Cardiac fibroblast (primary cell): ENCODE measurements at places on chromosomes 6 and 20.
A peak's percentile ranks its signal among the peaks of the same experiment; 100 is the strongest.

DNA sequence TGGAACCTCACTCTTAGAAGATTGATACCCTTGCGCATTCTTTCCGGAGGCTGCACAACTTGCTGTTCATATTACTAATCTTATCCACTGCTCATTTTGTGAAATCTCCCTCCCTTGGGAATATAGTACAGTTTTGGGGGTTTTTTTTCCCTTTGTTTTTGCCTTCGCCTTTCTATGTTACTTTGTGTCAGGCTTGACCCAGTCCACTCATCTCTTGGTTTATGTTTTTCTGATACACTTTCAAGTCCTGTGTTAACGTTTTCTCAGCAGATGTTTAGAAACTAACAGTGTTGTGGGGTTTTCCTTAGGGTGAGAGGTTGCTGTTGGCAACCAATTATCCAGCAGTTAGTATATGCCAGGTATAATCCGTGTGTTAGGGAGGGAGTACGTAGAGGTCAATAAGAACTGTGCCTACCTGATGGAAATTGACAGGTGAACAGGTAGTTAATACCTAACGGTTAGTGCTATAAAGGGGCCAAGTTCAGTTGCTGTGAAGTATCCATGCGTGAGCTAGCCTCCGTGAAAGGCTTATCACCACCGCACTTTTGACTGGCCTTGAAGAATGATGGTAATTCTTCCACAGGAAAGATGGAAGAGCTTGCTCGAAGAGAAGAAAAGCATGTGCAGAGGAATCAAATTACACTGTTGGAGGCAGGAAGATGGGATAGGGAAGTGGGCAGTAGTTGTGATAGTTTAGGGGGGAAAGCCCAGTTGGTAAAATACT is 1.4 kb downstream of the NFYA start:
- DNase-seq = peak; percentile 25

DNA sequence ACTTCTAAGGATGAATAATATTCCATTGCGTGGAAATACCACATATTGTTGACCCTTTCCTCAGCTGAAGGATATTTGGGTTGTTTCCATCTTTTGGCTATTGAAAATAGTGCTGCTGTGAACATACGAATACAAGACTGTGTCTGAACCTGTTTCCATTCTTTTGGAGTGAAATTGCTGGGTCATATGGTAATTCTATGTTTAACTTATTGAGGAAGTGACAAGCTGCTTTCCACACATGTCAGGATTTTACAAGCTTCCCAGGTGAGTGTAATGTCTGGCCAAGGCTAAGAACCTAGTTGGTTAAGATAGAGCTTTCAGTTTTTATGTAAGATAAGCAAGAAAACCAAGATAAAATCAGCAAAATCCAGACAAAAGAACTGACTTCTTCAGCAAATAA is 48.8 kb downstream of the PPP1R3G start:
- DNase-seq = no peak

GRCh38 chr20:39875492-39876110 is 813.4 kb downstream of the MAFB start:
- no peak for DNase-seq

DNA sequence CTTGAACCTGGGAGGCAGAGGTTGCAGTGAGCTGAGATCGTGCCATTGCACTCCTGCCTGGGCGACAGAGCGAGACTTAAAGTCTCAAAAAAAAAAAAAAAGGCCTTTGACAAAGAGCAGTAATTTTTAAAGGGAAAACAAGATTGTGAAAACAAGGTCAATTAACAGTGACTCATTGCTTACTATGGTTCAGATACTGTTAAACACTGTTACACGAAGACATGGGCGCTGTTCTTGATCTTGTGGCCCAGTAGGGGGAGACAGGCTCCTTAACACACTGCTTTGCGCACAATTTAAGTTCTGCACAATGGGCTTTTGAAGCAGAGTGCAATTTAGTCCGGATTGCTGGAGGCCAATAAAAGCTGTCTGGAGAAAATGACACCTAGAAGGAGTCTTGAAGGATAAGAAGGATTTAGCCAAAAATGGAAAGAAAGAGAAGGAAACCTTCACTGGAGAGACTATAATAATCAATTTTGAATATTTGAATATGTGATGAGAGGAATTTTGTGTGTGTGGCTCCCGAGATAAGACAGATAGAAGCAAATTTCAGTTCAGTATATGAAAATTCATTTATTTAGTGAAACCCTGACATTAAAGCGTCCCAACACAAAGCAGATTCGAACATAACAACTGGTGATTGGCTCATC is 6.0 kb upstream of the LATS1 start:
- DNase-seq = peak; percentile 88

GRCh38 chr6:13914351-13914750 is 10.4 kb upstream of the RNF182 start:
- DNase-seq = no peak

DNA sequence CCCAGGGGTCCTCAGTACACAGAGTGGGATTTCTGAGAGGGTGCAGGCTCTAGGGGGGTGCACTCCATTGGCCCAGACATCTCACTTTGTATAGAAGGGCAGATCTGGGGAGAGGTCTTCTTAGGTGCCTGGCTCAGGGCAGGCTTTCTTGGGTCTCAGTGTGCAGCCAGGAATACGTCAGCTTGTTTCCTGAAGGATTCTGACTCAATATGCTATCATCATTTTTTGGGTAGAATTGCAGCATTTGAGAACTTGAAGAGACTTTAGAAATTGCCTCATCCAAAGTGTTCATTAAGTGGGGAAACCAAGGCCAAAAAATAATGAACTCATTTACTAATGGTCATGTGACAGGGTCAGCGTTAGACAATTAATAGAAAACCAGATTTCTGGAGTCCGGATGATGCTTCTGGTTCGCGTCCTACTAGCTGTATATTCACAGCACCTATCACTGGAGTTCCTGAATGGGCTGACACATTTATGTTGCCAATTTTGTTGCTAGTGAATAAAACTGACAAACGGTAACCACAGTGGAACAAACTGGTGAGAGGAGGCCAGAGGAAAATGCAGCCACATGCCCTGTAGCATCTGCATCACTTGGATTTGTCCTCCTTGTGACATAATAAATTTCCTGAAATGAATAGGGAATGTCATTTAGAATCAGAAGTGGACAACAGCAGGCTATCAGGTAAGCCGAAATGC is 238.9 kb downstream of the TBC1D7 start:
- DNase-seq = peak; percentile 33

DNA sequence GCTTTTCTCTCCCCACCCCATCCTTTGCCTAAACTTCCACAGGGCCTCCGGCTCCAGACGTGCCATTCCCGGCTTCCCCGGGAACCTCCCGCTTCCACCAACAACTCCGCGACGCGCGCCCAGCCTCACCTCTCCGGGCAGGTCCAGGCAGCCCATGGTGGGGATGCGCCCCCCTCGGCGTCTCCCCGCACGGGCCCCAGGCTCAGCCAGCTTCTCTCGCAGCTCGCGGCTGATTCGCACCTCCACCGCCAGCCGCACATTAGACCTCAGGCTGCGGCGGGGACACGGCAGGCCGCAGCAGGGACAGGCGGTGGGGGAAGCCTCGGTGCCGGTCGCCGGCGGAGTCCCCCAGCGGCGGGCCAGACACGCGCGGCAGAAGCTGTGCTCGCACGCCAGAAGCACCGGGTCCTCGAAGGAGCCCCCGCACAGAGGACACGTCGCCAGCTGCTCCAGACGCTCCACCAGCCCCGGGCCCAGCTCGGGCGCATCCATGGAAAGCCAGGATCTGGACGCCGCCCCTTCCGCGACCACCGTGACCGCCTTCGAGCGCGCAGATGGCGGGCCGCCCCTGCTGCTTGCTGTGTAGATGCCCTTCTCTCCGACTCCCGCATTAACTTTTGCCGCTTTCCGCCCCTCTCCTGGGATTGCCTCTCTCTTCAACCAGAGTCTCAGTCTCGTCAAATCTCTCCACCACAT is at the start of gene RNF39:
TSS of gene RNF39 (minus strand) at position 676 of the 696 bp plus-strand sequence. CDS start at position 492, 184 bp downstream.
- DNase-seq = no peak

GRCh38 chr6:112373866-112374520 is 26.9 kb downstream of the RFPL4B start:
- no peak for DNase-seq

DNA sequence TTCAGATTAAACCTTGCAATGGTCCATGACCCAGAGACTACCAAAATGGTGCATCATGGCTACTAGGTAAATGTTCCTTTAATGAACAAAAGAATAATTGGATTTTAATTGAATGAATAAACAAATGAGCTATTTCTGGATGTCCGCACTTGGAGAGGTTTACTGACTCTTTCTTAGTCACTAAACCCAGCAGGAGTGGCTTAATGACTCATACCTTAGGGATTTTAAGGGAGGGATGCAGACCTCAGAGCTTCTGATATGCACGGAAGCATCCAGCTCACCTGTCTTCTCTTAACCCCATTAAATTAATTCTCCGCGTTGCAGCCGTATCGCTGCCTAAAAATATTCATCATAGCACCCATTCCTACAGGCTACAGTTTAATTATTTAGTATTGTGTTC is 970.0 kb upstream of the SLC35B3 start:
- DNase-seq = peak; percentile 5
